ENCODE measurements at places on chromosomes 5 and 9. TPM values are rescaled to one million over a fixed set of nuclear protein-coding genes. Genes with fewer than 3 reads are reported as not detected.

DNA sequence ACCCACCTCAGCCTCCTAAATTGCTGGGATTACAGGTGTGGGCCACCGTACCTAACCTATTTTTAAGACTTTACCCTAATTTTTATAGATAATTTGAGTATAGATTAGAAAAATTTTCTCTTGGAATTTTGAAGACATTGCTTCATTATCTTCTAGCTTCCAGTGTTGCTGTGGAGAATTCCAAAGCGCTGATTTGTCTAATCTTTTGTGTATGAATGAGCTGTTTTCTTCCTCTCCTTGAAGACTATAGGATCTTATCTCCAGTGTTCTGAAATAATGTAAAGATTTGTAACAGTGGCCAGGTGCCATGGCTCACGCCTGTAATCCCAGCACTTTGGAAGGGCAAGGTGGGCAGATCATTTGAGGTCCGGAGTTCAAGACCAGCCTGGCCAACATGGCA lies 5.7 kb upstream of the SNX24 start:
- no peak for DNase-seq
- no peak overlapping the region for H3K4me3 ChIP-seq
- peaks cover 4% of the 10 kb centered on the region for H3K36me3 ChIP-seq
- H3K4me1 ChIP-seq, result peaks cover 7% of the 10 kb centered on the region
- no peak overlapping the region for H3K27ac ChIP-seq

Gene PCDHGA3
- total RNA-seq, result not detected

- peaks cover 67% of the 10 kb centered on the region for H3K4me1 ChIP-seq
- no peak overlapping the region for H3K4me3 ChIP-seq
- H3K27ac ChIP-seq, result no peak overlapping the region
- H3K27me3 ChIP-seq, result no peaks in the 10 kb centered on the region
These were observed 9.5 kb downstream of the CEMIP2 start for GRCh38 chr9:71758785-71759184.

Gene PDZD2
- 2.3 TPM for total RNA-seq

DNA sequence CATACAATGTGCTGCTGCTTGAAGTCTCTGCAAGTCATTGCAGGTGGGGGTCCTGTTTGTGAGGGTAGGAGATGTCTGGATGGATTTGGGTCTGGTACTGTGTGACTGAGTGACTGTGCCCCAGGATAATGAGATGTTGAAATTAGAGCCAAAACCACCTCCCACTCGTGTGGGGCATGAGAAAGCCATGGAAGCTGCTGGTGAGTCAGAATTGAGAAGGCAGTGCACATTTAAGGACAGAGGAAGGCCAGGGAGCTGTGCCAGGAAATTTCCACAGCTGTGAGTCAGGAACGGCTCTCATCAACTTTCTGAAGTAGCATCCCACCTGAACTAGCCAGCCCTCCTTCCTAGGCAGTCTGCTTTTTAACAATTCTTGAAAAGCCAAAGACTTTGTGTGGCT lies 229.8 kb downstream of the DRD1 start:
- H3K4me3 ChIP-seq, result no peak overlapping the region
- no peak overlapping the region for H3K27ac ChIP-seq
- no peak for DNase-seq
- no peaks in the 10 kb centered on the region for H3K36me3 ChIP-seq

DNA sequence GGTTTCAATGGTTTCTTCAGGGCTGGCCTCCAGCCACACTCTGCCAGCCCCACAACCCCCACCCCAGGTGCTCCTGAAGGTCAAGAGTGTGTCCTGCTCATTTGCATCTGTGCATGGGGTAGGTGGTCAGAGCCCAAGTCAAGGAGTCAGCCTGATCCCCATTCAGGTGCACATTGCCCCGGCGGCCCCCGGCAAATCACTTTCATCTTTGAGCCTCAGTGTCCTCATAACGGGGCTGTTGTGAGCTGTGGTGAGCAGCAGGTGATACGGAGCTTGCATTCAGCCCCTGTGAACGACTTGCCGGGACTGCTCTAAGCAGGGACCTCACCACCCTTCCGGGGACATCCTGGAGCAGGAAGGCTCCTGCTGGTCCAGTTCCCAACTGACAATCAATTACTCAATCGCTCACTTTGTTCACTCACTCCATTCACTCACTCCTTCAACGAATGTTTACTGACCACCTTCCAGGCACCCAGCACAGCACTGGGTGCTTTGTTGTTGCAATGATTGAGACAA lies 93.2 kb upstream of the CPEB4 start:
- no peak overlapping the region for H3K4me3 ChIP-seq
- H3K4me1 ChIP-seq, result no peaks in the 10 kb centered on the region
- no peak for DNase-seq
- no peaks in the 10 kb centered on the region for H3K27me3 ChIP-seq
- no peaks in the 10 kb centered on the region for H3K36me3 ChIP-seq
- H3K27ac ChIP-seq, result no peak overlapping the region

Gene HMCN2
- 0.05 TPM for total RNA-seq

- peak overlapping the region; percentile 63 for H3K4me3 ChIP-seq
- H3K27me3 ChIP-seq, result peaks cover 70% of the 10 kb centered on the region
- peaks cover 12% of the 10 kb centered on the region for H3K4me1 ChIP-seq
- no peaks in the 10 kb centered on the region for H3K36me3 ChIP-seq
These were observed 60.1 kb downstream of the MAT2B start for GRCh38 chr5:163565492-163565891.

DNA sequence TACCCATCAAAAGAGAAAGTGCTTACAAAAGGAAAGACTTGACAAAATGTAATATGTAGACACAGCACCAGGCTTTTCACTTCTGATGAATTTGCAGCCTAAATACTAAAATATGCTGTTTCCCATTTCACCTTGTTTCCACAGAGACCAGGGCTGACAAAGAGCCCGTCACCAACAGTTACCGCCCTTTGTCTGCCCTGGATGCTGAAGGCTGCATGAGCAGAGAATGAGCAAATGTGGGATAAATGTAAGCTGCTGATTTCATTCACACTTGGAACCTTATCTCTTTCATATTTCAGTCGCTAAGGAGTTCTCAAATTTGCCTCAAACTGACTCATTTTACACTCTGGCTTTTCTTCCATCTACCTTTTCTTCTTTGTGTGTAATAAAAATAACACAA lies 213.9 kb downstream of the TMEM167A start:
- H3K27ac ChIP-seq, result no peak overlapping the region
- no peaks in the 10 kb centered on the region for H3K36me3 ChIP-seq
- DNase-seq, result no peak
- H3K27me3 ChIP-seq, result peaks cover 13% of the 10 kb centered on the region
- H3K4me3 ChIP-seq, result no peak overlapping the region
- H3K4me1 ChIP-seq, result no peaks in the 10 kb centered on the region

GRCh38 chr5:163387589-163388343 lies 49.6 kb upstream of the CCNG1 start:
- peaks cover 12% of the 10 kb centered on the region for H3K27me3 ChIP-seq
- no peak for DNase-seq

Gene TAF11L5
- not detected for total RNA-seq

- H3K4me3 ChIP-seq, result no peak overlapping the region
- DNase-seq, result no peak
- H3K36me3 ChIP-seq, result no peaks in the 10 kb centered on the region
- peaks cover 23% of the 10 kb centered on the region for H3K4me1 ChIP-seq
These were observed 162.0 kb downstream of the SLC25A46 start for GRCh38 chr5:110900829-110901228.

DNA sequence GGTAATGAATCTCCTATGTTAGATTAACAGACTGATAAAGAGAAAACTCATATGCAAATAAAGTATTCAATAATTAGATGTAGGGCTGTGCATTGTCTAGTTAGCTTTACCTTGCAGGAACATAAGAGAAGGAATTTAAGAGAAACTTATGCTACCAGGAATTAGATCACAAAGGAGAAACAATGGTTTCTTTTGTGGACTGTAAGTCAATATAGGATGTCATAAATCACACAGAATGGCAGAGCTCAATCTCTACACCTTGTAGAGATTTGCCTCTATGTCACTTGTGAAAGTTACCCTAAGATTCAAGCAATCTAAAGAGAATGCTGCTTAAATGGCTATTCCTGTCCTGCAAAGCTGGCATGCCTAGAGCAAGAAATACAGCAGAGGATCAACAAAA lies 26.0 kb downstream of the SLCO4C1 start:
- H3K27ac ChIP-seq, result no peak overlapping the region
- H3K4me1 ChIP-seq, result no peaks in the 10 kb centered on the region
- no peaks in the 10 kb centered on the region for H3K36me3 ChIP-seq
- peaks cover 2% of the 10 kb centered on the region for H3K27me3 ChIP-seq

GRCh38 chr9:134477342-134477925 lies 151.2 kb downstream of the RXRA start:
- H3K4me3 ChIP-seq, result no peak overlapping the region
- H3K36me3 ChIP-seq, result no peaks in the 10 kb centered on the region
- peaks cover 28% of the 10 kb centered on the region for H3K4me1 ChIP-seq
- DNase-seq, result no peak

Measured in osteocyte (in vitro differentiated cells).